KBM-7 (cell line): ENCODE measurements at places on chromosomes 16 and 17.

DNA sequence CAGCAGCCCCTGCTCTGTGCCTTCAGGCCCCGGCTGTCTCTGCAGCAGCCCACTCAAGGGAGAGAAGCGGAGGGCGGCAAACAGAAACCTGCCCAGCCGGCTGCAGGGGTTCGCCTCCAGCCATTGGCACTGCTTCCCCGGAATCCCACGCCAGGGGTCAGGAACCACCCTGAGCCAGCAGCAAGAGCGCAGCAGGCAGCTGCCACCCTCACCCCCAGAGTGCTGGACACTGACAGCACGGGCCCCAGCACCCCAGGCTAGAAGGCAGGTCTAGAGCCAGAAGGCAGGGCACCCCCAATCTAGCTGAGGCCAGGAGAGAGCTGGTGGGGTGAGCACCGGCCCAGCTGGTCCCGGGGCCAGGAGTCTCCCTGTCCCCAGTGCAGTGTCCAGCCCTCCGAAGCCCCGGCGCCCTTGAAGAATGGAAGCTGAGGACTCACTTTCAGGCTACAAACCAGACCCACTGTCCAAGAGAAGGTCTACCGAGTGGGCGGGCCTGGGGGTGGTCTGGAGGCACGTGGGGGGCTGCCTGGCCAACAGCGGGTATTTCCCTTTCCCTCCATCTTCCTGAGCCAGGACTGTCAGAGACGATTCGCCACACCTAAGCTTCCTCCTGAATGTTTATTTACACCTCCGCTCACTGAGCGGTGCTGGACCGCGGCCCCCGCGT lies 8.4 kb downstream of the UBALD2 start:
- no peak for DNase-seq

DNA sequence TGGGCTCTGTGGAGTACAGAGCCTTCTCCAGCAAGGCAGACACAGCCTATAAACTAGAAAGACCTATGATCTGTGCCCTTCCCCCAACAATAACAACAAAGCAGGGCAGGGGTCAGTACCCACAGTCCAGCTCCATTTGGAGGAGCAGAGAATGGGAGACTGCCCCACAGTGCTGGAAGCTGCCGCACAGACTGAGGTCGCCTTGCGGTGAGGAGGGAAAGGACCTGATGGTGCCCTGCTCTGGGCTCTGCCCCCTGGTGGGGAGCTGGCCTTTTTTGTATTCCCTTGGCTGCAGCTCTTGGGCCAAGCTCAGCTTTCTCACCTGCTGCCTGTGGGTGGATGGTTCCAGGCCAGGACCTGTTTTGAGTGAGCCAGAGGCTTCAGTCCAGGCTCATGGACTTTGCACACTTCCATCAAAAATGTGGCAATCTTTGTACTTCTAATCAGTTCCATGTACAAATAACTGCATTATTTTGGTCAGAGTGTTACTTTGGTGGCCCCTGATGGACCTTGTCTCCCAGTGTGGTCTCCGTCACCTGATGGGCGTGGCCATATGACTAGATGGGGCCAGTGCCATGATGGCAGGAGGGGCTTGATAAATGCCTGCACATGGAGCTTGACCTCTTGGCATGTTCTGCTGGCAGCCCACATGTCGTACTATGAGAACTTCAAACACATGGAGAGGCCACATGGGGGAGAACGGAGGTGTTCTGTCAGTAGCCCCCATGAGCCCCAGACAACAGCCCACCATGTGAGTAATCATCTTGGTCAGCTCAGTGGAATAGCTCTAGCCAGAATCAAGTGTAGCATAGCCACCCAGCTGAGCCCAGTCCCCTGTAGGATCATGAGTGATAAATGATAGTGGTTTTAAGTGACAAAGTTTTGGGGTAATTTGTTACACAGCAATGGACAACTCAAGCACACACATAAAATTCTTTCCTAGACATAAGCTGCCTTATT lies 24.2 kb downstream of the B9D1 start:
- DNase-seq, result peak; percentile 78

DNA sequence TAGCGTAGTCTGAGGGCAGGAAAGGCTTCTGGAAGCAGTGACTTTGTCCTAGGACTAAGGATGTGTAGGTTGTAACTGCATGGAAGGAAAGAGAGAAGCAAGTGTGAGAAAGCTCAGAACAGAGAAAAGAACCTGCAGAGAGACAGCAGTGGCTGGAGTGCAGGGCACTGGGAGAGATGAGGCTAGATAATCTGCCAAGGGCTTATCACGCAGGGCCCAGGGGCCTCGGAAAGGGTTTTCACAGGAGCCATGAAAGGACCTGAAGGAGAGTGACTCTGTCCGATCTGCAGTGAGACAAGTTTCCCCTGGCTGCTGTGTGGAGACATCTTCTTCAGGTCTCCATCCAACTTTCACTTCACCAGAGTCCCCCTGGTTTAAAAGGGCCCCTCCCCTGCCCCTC lies 7.1 kb upstream of the SRCAP start:
- DNase-seq, result no peak

- peak; percentile 49 for DNase-seq
Measured at GRCh38 chr16:23509782-23510163, 521 bp downstream of the GGA2 start.

DNA sequence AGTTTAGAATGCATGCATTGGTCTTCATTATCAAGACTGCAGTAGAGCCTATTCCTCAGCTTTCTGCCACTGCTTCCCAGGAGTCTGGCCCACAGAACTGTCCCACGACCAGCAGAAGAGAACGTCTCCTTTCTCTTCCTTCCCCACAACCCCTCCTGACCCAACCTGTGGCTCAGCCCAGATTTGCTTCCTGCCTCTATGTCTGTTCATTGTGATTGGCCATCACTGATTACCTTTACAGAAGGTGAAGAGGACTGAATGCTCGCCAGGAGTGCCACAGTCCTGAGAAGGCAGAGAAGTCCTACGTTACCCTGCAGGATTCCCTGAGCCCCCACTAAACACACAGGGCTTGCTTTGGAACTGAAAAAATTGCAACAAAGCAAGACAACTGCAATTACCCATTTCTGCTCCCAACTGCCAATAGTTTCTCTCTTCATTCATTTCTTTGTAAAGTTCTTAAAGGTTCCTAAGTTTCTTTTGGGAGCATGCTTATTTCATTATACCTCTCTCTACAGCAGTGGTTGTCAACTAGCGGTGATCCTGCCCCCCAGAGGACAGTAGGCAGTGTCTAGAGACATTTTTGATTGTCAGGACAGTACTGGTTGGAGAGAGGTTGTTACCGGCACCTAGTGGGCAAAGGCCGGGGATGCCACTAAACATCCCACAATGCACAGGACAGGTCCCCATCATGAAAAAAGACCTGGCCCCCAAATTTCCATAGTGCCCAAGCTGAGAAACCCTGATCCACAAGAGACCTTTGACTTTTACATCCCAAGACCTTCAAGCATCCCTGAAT lies 4.5 kb upstream of the NAT9 start:
- DNase-seq, result peak; percentile 72

- no peak for DNase-seq
Measured at GRCh38 chr17:78637643-78638420, 60.6 kb upstream of the DNAH17 start.

GRCh38 chr17:10844621-10845387 lies 6.9 kb upstream of the PIRT start:
- DNase-seq, result peak; percentile 71

DNA sequence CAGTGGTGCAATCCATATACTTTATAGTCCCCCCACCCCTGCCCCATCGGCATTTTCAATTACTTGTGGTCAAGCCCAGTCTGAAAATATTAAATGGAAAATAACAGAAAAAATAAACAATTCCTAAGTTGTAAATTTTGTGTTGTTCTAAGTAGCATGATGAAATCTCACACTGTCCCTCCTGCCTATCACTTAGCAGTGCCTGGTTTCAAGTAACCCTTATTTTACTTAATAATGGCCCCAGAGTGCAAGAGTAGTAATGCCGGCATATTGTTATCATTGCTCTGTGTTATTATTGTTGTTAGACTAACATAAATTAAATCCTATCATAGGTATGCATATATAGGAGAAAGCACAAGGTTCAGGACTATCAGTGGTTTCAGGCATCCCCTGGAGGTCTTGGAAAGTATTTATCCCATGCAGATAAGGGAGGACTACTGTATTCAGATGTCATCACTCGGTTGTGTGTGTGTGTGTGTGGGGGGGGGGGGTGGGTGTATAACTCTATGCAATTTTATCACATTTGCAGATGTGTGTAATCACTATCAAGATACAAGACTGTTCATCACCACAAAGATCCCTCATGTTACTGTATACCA lies 9.3 kb downstream of the UBE2G1 start:
- DNase-seq, result no peak

- no peak for DNase-seq
Measured at GRCh38 chr17:17700251-17700969, 19.2 kb downstream of the RAI1 start.

DNA sequence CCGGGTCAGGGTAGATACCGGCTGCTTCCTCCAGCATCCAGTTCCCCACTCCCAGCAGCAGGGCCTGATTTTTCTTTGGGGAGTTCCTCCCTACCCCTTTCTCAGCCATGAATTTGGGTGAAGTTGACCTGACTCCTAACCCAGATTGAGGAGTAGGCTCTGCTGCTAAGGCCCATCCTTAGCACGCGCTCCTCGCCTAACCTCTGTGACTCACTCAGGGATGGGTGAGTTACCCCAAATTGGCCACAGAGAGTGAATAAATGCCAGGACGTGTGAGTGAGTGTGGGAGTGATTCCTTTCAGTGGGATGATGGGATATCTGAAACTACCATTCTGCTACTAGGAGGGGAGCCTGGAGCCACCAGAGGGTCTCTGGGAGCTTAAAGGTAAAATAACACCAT lies 28.9 kb upstream of the ABCC12 start:
- no peak for DNase-seq

GRCh38 chr17:73388578-73388905 lies 76.7 kb upstream of the CDC42EP4 start:
- DNase-seq, result no peak

- DNase-seq, result no peak
Measured at GRCh38 chr17:48211011-48211410, 103.4 kb downstream of the SNX11 start.

DNA sequence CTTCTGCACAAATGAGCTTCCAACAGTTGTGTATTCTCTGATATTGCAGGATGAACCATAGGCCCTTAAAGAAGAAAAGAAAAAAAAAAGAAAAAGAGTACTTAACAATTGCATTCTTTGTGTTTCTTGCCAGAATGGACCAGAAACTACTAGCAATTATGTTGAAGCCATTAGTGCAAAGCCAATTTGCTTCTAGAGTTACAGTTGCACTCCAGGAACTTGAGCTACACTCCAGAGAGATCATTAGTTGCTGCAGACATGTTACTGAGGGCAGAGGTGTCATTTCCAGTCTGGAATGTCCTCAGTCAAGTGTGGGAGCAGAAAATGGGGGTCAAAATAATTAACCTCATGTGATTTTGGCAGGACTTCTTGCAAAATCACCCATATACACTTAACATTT lies 85.6 kb upstream of the CCL2 start:
- no peak for DNase-seq

DNA sequence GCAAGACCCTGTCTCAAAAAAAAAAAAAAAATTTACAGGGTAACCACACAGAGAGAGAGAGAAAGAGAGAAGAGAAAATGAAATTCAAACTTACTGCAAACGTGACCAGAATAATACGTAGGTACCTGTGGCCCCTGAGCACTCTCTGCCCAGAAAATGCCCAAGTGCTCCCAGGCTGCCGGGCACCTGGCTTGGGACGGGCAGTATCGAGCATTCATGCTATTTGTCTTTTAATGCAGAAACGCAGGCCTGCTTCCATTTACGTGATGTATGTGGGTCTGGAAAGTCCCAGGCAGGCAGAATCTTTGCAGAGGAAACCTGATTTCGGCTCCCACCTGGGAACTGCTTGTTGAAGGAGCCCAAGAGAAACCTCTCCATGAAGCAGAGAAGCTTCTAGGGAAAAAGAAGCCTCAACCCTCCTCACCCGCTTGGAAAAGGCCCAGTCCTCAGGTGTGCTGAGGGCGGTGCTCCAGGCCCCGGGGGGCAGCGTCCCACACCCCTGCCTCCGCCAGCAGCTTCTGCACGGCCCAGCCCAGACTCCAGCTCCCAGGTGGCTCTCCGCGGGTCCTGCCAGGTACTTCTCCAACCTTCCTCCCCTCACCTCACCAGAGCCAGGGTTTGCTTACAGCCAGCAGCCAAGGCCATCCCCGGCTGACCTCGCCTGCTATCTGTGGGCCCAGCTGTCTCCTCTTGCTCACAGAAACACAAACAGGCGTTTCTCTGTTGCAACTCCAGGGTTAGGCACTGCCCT lies 14.0 kb downstream of the RPH3AL start:
- DNase-seq, result no peak

DNA sequence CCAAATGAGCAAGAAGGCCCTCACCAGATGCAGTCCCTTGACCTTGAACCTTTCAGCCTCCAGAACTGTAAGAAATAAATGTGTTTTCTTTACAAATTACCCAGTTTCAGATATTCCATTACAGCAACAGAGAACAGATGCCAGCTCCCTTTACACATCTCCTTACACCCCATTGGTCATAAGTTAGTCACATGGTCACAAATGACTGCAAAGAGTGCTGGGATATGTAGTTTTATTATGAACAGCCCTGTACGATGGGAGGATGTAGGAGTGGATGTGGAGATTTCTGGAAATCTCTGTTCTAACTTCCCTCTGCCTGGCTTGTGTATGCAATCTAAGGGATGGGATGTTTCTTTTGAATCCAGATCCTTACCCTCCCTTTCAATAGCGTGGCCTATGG lies 13.3 kb upstream of the RPL38 start:
- peak; percentile 40 for DNase-seq

GRCh38 chr17:66538776-66539175 lies 236.4 kb downstream of the PRKCA start:
- peak; percentile 11 for DNase-seq

- DNase-seq, result no peak
Measured at GRCh38 chr16:86994215-86994614, 323.0 kb downstream of the C16orf95 start.

DNA sequence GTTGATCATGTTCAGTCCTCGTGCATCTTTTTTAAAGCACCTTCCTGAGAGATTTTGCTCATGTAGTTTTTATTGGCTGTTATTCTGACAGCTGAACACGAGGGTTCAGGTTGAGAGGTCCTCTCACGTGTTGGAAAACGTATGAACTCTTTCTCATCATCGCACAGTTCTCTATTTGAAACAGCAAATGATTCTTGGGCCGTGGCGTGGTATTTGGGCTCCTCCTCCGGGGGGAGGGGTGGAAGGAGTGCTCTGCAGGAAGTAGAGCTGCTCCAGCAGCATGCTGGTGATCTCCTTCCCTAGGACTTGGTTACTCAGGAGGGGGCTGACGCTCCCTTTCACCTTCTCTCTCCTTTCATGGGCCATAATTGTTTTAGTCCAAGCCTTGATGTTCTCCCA lies 70.4 kb downstream of the KSR1 start:
- DNase-seq, result peak; percentile 84

GRCh38 chr17:652314-652713 lies 62.3 kb downstream of the VPS53 start:
- DNase-seq, result no peak
